ENCODE measurements at places on chromosomes 7 and 10. TPM values are rescaled to one million over a fixed set of nuclear protein-coding genes. Genes with fewer than 3 reads are reported as not detected.

DNA sequence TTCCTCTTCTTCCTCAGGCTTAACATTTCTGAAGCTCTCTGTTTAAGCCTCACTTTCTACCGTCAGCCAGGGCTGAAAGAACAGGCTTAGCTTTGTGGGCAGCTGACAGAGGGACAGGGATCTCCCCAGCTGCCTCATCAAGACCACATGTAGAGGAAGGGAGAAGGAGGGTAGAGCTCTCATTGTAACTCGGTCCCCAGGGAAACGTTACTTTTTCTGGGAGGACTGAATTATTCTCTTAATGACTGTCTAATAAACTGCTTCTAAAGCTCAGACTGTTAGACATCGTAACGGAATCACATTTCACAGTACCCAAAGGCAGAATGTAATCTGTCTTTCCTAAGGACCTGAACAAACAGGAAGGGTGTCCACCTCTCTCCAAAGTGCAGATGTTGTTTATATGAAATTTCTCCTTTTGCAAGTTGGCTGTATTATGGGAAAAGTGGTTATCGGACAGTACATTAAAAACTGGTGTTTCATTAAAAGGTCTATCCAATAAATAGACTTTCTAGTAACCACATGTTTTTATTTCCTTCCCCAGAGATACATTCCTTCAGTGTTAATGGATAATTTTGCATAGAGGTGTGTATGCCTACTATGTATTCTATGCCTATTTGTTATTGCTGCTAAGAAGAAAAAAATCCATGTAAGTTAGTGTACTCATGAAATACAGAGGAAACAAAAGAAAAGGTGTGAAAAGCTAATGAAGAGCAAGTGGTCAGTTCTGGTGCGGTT, 144.2 kb downstream of the CTTNBP2 start:
- peaks cover 6% of the 10 kb centered on the region for H3K4me1 ChIP-seq
- H3K4me3 ChIP-seq = no peak overlapping the region
- H3K36me3 ChIP-seq = no peaks in the 10 kb centered on the region
- no peak for DNase-seq

GRCh38 chr7:87202705-87203104, 16.8 kb downstream of the TMEM243 start:
- no peak for DNase-seq
- H3K4me3 ChIP-seq = no peak overlapping the region
- H3K4me1 ChIP-seq = peaks cover 49% of the 10 kb centered on the region
- H3K36me3 ChIP-seq = peaks cover 76% of the 10 kb centered on the region
- no peaks in the 10 kb centered on the region for H3K27me3 ChIP-seq

- no peak overlapping the region for H3K27ac ChIP-seq
- peaks cover 54% of the 10 kb centered on the region for H3K27me3 ChIP-seq
- no peak overlapping the region for H3K4me3 ChIP-seq
- peaks cover 5% of the 10 kb centered on the region for H3K4me1 ChIP-seq
Observed at GRCh38 chr10:89537364-89537763, 2.0 kb upstream of the SLC16A12 start.

DNA sequence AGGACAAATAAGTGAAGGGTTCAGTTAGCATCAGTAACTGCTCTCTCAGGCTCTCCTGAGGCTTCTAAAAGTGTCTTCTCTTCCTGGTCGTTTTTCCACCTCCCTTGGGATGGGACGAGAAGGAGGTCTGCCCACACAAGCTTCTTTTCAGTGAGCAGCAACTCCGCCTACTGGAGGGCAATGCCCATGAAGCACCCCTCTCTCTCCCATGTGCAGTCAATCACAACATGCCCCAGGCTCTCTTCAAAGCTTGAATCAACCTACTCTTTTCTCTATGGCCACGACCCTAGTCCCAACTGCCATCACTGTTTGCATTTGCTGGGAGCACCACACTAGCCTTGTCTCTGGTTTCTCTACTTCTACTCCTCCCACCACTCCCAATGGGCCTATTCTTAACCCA, 135.6 kb downstream of the RPS24 start:
- no peak overlapping the region for H3K4me3 ChIP-seq
- H3K36me3 ChIP-seq = no peaks in the 10 kb centered on the region
- DNase-seq = no peak
- H3K4me1 ChIP-seq = no peaks in the 10 kb centered on the region

The CCDC172 gene
- not detected for total RNA-seq

The GCK gene
- total RNA-seq = 2.4 TPM

The SFRP4 gene
- not detected for total RNA-seq

The PRRT4 gene
- 0.21 TPM for total RNA-seq

The BAZ1B gene
- total RNA-seq = 111 TPM

All from activated T-helper 1 cell treated with anti-CD3 and anti-CD28 coated beads, Interleukin-12 subunit alpha, Interleukin-12 subunit beta, Interleukin-2, Interleukin-4 antibody, amounts not matched to agents 30 ng/mL and 10 ng/mL and 1 ng/mL, durations not matched to agents 14 hours and 24 hours and 36 hours (primary cell).